Fibroblast of skin of scalp (primary cell): ENCODE measurements at places on chromosomes 11 and 22.

DNA sequence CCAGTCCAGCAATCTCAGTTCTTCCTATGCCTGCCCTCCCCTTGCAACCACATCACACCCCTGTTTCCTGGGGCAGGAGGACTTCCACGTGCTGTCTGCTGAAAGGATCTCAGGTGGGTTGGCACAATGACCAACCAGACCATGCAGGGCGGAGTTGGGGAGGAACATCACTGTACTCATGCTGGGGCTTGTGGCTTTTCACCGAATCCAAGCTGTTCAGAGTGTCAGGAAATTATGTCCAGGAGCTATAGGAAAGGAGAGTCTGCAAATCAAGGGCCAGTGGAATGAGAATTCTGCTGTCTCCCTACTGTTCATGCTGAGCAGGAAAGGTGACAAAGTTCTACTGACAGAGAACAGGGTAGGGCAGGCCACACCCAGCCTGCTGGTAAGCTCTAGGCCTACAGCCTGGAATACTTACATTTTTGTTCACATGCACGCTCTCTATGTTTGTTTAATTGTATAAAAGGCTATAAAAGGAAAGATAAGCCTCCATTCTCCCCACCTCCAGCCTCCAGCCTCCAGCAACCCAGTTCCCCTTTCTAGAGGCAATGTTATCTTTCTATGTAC lies 1.7 kb upstream of the PLAAT2 start:
- no peak for DNase-seq

GRCh38 chr11:71987521-71987920 lies 11.2 kb upstream of the IL18BP start:
- DNase-seq, result no peak

DNA sequence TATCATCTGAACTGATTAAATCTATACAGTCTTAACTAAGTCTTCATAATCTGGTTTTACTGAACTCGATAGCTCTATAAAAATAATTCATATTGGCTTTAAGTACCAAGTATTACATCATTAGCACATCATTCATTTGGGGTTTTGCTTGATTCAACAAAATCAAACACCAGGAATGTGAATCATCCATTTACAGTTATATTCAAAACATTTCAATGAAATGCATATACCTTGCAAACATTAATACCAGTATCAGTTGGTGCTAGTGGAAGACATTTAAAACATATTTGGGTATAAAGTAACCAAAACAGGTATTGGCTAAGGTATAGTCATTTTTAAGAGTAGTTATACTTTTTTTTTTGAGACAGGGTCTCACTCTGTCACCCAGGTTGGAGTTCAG lies 12.2 kb upstream of the CCDC89 start:
- DNase-seq, result peak; percentile 32

- peak; percentile 91 for DNase-seq
Observed at GRCh38 chr11:130999992-131000770, 83.9 kb upstream of the SNX19 start.

- DNase-seq, result no peak
Observed at GRCh38 chr11:76796511-76797198, 13.5 kb downstream of the TSKU start.

DNA sequence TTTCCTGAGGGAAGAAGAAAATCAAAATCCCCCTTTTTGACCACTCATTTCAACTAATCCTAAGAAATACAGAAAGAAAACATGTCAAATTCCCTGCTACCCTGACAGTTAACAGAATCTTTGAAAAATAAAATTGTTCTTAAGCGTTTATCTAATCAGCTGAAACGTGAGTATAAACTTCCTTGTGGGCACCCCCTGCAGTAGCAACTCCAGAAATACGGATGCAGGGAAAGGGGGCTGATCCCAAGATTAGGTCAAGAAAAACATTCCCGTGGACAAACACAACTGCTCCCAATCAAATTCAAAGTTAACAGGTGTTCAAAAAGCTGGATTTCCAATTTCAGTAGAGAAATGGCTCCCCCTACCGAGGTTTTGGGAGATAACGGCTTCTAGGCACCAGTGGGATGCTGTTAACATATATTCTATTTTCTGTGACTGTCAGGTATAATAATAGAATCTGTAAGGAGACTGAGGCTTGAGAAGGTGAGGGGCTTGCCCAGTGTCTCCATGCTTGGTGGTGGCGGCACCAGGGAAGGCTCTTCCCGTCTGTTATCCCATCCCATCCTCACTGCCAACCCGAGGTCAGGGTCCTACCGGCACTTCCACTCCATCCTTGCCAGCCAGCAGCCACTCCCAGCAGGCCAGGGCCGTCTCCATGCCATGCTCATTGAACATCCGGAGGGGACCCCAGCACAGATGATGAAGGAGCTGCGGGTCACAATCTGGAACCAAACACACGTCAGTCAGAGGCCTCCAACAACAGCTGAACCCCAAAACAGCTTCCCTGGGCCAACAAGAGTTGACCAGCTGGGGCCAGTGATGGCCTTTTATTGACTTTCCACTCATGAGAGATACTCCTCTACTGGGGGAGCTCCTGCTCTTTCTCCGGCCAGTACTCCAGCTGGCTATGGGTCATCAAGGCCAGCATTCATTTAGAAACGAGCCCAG lies 32.0 kb upstream of the SERPIND1 start:
- DNase-seq, result no peak

DNA sequence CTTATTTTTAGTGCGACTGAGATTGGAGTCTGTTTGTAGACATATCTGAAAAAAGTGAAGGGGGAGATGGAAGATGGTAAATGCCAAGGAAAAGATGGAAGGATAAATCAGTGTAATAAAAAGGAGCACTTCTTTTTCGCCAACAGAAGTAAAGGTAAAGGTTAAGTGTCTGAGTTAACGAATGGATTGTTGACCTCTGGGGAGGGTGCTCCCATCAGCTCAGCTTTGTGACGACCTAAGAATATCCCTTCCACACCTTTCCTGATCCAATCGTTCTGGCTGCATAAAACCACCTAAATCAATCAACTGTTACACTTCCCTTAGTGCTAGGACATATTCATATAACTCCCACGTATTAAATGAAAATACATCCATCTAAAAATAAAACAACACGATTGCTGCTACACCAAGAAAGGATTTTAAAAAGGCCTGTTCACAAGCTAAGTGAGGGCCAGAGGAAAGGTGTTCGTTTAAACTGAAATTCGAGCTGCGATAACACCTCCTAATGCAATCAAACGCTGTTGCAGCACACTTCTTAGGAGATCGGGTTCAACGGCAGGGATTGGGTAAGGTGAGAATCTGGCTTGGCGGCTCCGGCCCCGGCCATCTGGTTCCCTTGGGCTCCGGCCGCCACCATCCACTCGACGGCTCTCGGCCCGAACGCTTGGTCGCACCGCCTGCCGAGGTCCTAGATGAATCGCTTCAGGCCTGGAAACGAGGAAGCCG lies 658 bp downstream of the C11orf71 start:
- no peak for DNase-seq

GRCh38 chr11:82765466-82766034 lies 31.9 kb upstream of the FAM181B start:
- no peak for DNase-seq

DNA sequence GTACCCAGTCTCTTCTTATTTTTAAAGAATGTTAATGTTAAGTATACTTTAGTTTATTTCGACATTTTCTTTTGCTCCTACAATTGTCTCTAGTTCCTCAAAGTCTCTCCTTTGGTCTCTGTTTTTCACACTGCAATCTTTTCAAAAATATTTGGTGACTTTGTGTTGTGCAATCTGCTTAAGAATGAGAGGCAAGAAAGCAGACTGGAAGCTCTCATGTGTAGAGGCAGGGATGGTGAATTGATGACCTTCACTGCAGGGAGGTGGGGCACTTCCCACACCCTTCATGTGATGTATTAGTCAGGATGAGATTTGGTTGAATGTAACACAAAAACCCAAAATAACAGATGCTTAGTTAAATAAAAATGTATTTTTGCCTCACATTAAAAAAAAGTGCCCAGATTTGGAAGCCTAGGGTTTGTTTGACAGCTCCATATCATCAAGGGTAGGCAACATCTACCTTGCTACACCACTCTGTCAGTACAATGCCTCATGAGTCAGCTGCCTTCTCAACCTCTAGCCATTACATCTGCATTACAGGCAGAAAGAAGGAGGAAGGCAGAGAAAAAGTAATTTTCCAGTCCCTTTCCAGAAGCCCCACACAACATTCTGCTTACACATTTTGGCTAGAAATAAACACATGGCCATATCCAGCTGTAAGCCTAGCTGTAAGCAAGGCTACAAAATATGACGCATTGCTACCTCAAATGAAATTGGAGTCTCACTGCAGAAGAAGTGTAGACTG lies 3.8 kb upstream of the MMP27 start:
- DNase-seq, result no peak

GRCh38 chr11:73259406-73260126 lies 12.6 kb upstream of the P2RY6 start:
- DNase-seq, result no peak
